GM04504 (cell line): ENCODE measurements at places on chromosomes 11 and 22.

GRCh38 chr11:2704356-2704755, 4.6 kb upstream of the KCNQ1OT1 start:
- DNase-seq: no peak

DNA sequence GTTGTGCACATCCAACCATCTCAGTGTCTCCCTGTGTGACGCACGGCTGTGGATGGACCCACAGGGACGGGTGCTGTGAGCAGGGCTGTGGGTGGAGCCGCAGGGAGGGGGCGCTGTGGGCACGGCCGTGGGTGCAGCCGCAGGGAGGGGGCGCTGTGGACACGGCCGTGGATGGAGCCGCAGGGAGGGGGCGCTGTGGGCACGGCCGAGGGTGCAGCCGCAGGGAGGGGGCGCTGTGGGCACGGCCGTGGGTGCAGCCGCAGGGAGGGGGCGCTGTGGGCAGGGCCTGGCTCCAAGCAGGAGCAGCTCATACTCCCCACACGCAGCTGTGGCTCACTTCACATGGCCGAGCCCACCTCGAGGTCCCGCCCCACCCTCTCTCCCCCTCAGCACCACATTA, 6.0 kb upstream of the MAPK11 start:
- DNase-seq: no peak

DNA sequence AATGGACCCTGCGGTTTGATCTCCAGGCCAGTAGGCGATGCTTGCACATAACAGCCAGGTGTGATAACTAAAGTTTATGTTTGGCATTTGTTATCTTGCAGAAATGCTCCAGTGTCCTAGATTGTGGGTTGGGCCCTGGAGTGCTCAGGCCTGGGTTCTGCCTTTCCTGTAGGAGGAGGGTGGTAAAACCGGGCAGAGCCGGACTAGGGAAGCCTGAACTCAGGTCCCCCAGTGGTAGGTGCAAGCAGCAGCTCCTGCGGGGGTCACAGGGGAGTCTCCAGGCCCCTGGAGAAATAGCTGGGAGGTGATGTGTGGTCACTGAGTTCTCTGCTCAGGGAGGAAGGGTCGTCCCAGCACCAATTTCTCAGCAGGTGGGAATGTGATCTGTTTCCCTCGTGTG, 538.3 kb upstream of the ANO3 start:
- no peak for DNase-seq

- DNase-seq: no peak
Measured at GRCh38 chr11:19846654-19847305, 134.1 kb downstream of the NAV2 start.

DNA sequence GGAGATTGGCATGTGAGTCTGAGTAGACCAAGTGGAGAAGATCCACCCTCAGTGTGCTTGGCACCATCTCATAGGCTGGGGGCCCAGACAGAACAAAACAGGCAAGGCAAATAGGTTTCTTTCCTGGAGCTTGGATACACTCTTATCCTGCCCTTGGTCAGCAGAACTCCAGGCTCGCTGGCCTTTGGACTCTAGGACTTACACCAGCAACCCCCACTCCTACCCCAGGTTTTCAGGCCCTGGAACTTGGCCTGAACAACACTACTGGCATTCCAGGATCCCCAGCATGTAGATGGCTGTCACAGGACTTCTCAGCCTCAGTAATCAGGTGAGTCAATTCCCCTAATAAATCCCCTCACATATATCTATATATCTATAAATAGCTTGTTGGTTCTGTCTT, 637.7 kb downstream of the OPCML start:
- no peak for DNase-seq

- no peak for DNase-seq
Measured at GRCh38 chr11:35752115-35752514, 89.5 kb downstream of the TRIM44 start.

- DNase-seq: no peak
Measured at GRCh38 chr11:19931141-19931770, 218.6 kb downstream of the NAV2 start.

GRCh38 chr11:39732001-39732400, 1727.5 kb downstream of the LRRC4C start:
- no peak for DNase-seq

DNA sequence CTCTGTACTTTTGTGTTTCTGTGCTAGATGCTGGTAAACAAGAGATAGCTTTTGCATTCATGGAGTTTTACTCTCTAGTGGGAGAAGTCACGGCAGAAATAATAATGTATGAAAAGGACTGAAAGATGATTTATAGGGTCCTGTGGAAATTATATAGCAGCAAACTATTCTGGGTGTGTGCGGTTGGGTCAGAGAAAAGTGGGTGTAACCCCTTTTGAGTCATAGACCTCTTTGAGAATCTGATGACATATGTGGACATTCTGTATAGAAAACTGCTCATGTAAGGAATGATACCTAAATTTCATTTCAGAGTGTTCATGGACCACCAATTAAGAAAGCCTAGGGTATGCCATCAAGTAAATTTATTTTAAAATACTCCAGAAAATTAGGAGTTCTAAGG, 54.4 kb downstream of the TMEM135 start:
- DNase-seq: no peak

- no peak for DNase-seq
Measured at GRCh38 chr11:94876222-94876621, 97.1 kb downstream of the CWC15 start.

DNA sequence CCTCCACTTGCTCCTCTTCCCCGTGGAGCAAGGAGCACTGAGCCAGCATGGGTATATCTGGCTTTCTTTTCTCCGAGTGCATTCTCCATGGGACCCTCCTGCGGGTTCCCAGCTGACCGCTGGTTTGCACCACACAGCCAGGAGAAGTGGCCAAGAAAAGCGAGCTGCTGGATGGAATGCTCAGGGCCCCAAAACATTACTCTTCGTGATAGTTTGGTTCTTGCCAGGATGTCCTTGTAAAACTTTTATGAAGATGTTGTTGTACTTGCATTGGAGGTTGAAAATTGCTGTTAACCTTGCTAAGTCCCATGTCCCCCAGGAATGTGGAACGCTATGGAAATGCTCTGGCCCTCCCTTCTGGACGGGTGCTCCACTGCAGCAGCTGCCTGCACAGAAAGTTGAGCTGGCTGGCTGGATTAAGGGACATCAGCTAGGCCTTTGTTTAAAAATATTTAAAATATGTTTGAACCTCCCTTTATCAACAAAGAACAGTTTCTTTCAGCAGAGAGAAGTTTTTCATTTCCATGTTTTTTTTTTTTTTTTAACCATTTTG, 68.7 kb downstream of the ZNRF3 start:
- no peak for DNase-seq

GRCh38 chr11:81647374-81647773, 1086.3 kb downstream of the FAM181B start:
- DNase-seq: no peak

DNA sequence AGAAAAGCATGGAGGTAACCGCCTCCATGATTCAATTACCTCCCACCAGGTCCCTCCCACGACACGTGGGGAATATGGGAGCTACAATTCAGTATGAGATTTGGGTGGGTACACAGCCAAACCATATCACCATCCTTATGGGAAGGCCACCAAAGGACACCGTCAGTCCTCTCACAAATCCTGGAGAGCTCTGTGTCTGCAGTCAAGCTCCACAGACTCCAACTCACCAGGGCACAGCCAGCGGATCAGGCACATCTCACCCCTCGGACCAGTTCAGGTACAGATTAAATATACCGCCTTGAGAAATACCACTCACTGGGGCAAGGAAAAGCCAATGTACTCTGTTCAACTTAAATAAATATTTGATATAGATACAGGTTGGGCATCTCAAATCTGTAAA, 100.3 kb downstream of the MICAL3 start:
- no peak for DNase-seq

- no peak for DNase-seq
Measured at GRCh38 chr22:28917747-28918549, 34.6 kb downstream of the ZNRF3 start.

DNA sequence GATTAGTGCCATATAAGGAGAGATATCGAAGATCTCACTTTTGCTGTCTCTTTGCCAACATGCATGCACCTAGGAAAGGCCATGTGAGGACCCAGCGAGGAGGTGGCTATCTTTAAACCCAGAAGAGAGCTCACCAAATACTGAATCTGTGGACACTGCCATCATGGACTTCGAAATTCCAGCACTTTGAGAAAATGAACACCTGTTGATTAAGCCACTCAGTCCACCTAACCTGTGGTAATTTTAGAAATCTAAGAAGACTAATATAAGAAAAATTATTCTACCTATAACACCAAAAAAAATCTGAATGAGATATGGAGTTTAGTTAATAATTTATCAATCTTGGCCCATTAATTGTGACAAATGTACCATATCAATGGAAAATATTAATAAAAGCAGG, 193.6 kb upstream of the CARD18 start:
- DNase-seq: no peak

GRCh38 chr22:33658775-33659174, 261.5 kb downstream of the LARGE1 start:
- DNase-seq: peak; percentile 11

- DNase-seq: no peak
Measured at GRCh38 chr22:43883012-43883661, 8.7 kb downstream of the PNPLA5 start.

- DNase-seq: no peak
Measured at GRCh38 chr11:33325451-33325850, 68.3 kb downstream of the HIPK3 start.

DNA sequence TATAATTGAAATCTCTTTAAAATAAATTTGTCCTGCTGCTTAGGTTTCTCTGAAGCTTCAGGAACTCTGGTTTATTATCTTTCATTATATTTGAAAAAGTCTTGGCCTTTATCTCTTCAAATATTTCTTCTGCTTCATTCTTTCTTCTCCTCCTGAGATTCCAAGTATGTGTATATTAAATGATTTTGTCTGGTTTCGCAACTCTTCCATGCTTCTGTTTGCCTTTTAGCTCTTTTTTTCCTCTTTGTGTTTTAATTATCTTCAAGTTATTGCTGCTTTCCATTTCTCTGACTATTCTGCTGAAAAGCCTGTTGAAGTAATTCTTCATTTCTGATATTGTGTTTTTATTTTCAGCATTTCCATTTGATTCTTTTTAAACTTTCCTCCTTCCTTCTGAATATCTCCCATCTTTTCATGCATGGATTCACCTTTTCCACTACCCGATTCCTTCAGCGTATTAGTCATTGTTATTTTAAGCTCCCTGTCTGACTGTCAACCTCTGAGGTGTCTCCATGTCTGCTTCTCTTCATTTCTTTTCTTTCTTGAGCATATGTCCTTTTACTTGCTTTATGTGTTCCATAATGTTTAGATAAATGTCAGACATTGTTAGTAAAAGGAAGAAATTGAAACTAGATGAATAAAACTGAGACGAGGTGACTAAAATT, 46.6 kb upstream of the CTSC start:
- DNase-seq: no peak

GRCh38 chr11:111361052-111361801, 17.8 kb downstream of the POU2AF1 start:
- no peak for DNase-seq

DNA sequence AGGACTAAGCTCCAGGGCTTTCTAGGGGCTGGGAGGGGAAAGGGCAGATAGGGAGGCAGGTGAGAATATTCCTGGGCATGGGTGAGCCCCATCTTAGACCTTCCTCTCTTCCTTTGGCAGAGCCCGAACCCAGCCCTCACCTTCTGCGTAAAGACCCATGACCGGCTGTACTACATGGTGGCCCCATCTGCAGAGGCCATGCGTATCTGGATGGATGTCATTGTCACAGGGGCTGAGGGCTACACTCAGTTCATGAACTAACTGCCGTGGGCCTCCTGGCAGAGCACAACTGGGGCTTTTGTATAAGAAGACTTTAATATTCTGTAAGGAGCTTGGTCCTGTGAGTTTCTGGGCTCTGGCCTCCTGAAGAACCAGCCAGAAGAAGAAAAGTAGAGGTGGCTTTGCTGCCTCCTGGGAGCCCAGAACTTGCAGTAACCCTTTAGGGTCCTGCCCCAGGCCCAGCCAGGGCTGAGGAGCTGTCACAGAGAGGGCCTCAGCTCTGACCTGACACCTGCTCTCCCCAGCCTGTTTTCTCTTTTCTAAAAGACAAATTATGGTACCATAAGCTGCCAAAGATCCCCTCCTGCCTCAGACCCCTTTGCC, 22.8 kb downstream of the TREH start:
- no peak for DNase-seq

DNA sequence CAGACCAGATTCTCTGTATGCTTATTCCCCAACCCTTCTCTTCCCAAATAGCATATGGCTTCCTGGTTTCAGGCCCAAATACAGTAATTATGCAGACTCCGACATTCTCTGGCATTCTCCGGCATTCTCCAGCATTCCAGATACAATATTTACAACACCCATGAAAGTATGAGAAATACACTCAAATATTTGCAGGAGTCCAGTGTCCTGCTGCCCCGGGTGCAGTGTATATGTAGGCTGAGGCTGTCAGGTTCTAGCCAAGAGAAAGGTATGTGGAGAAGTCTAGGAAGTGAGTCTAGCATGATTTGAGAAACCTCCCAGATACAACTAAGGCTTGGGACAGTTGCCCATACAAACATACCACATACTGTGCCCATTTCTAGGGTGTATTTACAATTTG, 160.7 kb downstream of the SOX6 start:
- DNase-seq: peak; percentile 35
